AG08395 (cell line): ENCODE measurements at places on chromosomes 6 and 20.

DNA sequence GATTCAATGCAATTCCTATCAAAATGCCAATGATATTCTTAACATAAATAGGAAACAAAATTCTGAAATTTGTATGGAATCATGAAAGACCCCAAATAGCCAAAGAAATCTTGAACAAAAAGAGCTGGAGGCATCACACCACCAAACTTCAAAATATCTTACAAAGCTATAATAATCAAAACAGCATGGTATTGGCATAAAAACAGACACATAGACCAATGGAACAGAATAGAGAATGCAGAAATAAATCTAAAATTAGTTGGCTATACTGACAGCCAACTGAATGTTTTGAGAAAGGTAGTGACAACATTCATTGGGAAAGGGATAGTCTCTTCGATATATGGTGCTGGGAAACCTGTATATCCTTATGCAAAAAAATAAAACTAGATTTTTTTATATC is 121.9 kb upstream of the ASCC3 start:
- DNase-seq, result no peak

- no peak for DNase-seq
These were observed 56.1 kb upstream of the PRND start for GRCh38 chr20:4665591-4665990.

GRCh38 chr6:7827142-7827541 is 83.4 kb downstream of the TXNDC5 start:
- DNase-seq, result peak; percentile 56

DNA sequence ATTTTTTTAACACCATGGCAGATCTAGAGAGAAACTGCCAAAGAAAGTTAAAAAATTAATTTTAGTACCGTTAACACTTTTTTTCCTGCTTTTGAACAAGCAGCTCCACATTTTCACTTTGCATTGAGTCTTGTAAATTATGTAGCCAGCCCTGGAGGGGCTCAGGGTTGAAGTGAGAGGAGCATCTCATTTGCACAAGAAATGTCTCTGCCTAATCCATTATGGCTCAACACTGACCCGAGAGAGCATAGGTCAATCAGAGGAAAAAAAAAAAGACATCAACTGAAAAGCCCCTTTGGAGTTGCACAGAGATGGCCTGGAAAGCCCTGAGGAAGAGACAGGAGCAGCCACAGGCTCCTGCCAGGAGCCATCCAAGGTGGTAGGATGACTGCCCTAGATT is 4.3 kb upstream of the SLPI start:
- DNase-seq, result no peak

DNA sequence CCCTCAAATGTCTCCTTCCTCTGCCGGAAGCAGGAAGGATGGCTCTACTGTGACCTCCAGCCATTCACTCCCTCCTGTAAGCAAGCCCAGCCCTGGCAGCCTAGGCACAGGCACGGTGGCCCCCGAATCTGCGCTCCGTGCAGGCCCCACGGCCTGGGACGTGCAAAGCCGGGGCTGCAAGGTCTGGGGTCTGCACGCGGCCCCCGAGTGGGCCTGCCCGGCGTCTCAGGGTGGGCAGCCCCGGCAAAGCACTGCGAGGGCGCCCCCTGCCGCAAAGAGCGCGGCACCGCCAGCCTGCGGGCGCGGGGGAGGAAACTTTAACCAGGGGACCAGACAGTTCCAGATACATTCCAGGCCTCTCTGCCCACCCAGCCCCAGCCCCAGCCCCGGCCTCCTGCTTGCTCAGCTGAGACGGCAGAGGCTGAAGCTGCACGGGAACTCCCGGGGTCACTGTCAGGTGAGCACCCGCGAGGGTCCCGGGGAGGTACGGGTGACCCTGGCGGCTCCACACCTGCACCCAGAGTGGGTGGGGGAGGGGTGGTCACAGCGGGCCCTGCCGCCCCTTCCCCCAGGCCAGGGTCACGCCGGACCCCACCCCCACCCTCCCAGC is 98.8 kb downstream of the ASXL1 start:
- DNase-seq, result peak; percentile 83

DNA sequence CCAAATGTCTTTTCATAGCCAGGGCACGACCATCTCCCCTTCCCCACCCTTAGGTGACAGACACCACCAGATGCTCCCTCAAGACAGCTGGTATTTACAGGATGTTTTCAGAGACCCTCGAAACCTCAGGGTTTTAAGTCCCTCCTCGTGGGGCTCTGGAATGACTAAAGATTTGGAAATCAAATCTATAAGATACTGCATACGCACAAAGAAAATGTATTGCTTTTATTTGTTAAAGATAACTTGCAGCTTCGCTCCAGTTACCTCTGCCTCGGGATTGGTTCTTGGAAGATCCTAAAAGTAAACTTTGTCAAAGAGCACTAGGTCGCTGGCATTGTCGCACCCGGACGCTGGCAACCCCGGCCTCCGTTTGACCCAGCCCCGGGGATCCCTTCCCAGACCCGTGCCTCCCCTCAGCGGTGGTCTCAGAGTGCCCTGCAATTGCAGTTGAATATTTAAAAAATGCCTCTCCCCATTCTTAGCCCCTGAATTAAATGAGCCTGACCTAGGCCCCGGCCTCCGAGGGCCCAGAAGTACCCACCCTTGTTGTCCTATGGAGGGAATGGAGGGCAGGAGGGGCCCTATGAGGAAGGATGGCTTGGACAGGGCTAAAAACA is 7.1 kb downstream of the PAX1 start:
- no peak for DNase-seq

DNA sequence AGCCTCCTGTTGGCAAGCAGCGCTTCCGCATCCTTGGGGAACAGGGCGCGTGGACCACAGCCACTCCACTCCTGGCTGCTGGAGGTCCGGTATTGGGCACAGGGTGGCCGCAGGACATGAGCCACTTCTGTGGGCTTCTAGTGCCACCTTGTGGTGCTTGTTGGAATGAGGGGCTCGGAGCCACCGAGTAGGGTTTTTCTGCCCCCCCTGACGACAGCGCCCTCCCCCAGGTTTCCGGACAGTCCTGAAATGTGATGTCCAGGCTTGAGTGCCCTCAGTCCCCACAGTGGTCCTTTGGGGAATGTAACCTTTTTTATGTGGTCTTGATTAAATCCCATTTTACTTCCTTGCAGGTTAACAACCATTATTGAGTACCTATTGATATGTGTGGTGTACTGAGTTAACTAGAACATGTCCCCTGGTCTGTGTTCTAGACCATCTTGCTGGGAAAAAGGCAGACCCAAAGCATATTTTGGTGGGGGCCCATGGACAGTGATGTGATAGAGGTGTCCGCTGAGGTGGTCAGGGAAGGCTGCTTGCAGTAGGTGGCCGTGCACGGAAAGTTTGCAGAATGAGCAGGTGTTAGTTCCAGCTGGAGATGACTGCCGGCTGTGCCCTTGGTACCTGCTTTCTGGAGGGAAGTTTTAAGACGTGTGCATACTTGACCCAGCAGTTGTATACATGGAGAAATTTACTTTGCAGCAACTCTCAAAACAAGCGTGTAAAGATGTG is 70.0 kb downstream of the PTPN1 start:
- DNase-seq, result peak; percentile 85

GRCh38 chr20:10647471-10647870 is 26.3 kb downstream of the JAG1 start:
- DNase-seq, result peak; percentile 8

- peak; percentile 23 for DNase-seq
These were observed 71.3 kb downstream of the SULF2 start for GRCh38 chr20:47713878-47714450.

DNA sequence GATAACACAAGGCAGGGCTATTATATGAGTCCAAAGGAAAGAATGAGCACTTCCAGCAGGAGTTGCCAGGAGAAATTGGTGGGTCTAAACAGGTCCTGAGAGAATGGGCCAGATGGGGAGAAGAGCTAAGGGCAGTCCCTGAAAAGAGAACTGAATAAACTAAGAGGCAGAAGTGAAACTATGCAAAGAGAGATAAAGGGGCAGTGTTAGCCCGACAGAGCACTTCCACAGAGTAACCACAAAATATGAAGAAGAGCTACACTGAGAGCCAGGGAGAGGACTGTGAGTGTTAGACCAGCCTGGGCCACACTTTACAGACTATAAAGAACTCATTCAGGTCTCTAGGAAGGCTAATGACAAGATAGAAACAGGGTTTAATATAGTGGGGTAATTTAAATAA is 43.8 kb downstream of the RALGAPA2 start:
- no peak for DNase-seq

GRCh38 chr6:109912118-109912517 is 66.0 kb upstream of the GPR6 start:
- DNase-seq, result no peak

DNA sequence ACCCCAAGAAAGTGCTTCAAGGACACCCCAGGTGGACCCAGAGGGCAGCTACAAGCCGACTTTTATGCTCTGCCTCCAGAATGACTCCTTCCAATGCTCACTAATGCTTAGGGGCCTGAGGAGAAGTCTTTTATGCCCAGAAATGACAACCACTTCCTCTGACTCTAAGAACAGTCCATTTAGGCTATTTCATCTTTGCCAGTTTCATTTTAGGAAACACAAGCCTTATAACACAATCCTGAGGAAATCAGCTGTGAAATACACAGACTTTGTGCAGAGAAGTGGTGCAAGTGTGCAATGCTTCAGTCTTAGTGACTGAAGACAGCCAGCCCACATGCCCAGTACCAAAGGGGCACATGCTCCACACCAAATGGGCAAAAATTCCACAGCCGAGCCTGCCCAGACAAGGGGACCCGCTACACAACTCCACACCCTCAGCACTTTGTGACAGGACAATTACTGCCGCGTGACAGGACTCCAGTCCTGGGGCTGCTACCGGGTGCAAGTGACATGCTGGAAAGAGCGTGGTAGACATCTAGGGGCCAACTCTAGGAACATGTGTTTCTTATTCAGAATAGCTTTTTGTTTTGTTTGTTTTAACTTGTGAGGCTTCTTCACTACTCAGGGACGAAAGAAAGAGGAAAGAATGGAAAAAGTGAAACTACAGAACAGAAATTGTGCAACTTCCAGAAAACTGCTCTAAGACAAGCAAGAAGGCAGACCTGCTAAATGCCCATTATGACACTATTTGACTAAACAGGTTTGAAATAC is 28.2 kb upstream of the PLAGL1 start:
- DNase-seq, result peak; percentile 41

GRCh38 chr20:11267762-11268335 is 594.0 kb upstream of the JAG1 start:
- no peak for DNase-seq

DNA sequence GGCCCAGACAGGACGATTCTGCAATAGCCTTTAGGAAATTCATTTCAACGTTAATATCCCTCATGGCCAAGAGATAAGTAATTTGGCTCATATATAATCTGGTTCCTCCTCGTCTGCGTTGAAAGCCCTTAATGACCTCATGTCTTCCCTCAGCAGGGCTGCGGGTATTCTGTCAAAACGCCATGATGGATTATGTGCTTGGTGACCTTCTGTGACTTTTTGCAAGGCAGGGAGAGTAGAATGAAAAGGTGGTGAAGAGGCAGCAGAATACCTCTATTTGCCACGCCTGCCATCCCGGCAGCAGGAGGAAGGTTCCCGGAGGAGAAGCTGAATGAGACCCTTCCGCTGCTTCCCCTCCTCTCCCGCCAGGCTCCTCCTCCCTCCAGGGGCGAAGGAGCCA is 41.1 kb upstream of the SPACA1 start:
- DNase-seq, result no peak

- DNase-seq, result no peak
These were observed 81.7 kb upstream of the CD83 start for GRCh38 chr6:14035874-14036273.

DNA sequence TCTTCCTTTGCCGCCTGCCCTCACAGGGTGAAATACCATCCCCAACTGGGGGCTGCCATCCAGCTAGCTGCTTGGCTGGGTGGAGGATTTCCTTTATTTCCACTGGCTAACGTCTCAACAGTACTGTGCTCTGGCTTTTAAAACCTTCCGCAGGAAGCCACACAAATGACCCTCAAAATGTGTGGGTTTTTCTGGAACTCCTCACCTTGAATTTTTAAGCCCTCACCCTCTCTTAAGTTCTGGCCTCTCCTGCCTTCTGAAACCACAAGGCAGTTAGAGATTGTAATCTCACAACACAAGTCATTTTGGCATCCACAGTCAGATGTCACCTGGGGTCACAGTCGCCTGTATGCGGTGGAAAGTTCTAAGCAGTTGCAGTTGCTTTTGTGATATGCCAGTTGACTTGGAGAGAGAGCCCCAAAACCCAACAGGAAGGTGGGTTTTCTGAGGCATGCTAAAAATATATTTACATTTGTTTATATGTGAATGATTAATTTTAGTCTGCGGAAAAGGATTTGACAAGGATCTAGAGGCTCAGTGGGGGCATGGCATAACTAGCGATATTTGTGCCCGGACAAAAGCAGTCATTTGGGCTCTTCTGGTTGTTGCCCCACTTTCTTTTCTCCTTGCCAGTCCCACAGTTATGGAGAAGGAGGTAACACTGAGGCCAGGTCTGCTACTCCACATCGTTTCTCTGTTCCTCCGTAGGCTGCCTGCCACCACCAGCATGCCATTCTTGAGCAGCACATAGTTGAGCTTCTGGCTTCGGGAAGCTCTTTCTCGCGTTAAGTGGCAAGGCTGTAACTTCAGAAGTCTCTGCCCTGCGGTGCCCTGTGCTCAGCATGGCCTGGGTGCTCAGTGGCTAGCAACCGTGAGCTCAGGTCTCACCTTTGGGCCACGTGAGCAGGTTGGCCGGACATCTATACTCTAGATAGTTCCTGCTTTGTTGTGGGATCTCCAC is 335.3 kb downstream of the CD83 start:
- no peak for DNase-seq

- DNase-seq, result no peak
These were observed 4.7 kb upstream of the FOXF2 start for GRCh38 chr6:1384549-1385128.

GRCh38 chr6:90500458-90500857 is 86.4 kb downstream of the MAP3K7 start:
- no peak for DNase-seq

- DNase-seq, result no peak
These were observed 5.5 kb upstream of the UTRN start for GRCh38 chr6:144279484-144280150.

- DNase-seq, result no peak
These were observed 84.0 kb downstream of the RAMACL start for GRCh38 chr6:166502453-166502852.
